ENCODE measurements at places on chromosomes 2 and 18.

GRCh38 chr2:48601349-48601748 lies 16.3 kb upstream of the GTF2A1L start:
- no peak for DNase-seq

GRCh38 chr2:20444101-20444992 lies 2.5 kb upstream of the RHOB start:
- DNase-seq: peak; percentile 53

- no peak for DNase-seq
Measured at GRCh38 chr2:70570041-70570661, 16.5 kb upstream of the TGFA start.

DNA sequence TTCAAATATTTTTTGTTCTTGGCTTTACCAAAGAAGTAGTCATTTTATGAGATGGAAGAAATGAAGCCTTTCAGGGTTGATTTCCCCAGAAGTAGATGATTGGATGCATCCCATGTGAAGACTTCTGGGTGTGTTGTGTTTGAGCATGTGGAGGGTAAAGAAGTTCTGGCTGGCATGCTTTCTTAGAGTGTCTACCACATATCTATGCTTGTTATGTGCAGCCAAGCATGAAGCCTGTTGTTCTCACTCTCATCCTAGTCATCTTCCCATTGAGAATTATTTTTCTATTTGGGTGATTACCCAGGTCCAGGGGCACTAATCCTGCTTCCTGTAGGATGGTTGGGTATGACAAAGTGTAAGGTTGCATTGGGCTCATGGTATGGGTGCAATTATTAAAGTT lies 472.9 kb downstream of the PTPRM start:
- no peak for DNase-seq

DNA sequence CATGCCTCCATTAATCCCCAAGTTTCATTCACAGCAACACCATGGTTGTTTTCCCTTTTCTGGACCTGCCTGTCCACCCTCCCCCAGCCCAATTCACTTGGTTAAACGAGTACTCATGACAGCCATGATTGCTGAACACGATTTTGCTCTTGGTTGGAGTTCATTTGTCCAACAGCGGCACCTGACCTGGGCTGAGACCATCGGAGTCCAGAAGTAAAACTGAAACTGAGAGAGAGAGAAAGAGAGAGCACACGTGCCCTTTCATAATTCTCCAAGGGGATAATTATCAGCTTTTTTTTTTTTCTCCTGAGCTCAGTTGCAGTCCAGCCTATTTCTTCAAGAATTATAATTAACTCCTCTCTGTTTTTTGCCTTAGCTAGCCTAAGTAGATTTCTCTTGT lies 13.7 kb upstream of the KIF5C start:
- no peak for DNase-seq

DNA sequence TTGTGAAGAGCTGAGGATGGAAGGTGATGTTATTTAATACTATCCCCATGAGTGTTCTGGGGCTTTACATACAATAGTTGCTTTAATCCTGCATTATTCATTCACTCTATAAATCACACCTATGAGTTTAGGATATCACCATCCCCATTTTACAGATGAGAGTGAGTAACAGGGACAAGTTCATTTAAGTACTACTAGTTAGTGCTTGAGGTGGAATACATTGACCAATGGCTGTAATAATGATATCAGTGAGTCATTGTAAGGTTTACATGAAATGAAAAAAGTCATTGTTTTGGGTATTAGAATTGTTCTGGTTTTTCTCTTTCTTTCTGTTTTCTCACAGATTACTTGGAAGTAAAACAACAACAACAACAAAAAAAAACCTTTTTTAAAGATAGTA lies 42.5 kb downstream of the TANC1 start:
- no peak for DNase-seq

- DNase-seq: peak; percentile 53
Measured at GRCh38 chr2:10303181-10303693, 533 bp downstream of the HPCAL1 start.

DNA sequence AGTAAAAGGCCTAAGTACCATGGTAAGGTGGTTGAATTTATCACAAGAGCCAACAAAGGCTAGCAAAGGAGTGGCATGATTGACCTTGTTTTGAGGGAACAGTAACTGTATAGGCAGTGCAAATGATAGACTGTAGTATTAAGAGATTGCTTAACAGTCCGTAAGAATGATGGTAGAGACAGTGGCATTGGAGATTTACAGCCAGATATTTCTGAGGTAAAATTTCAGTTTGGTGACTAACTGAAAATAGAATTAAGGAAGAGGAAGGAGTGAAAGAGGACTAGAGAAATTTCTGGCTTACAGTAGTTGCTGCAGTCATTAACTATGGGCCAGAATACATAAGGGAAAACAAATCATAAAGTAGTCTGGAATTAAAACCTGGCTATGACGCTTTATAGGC lies 4.4 kb upstream of the BAZ2B start:
- no peak for DNase-seq

DNA sequence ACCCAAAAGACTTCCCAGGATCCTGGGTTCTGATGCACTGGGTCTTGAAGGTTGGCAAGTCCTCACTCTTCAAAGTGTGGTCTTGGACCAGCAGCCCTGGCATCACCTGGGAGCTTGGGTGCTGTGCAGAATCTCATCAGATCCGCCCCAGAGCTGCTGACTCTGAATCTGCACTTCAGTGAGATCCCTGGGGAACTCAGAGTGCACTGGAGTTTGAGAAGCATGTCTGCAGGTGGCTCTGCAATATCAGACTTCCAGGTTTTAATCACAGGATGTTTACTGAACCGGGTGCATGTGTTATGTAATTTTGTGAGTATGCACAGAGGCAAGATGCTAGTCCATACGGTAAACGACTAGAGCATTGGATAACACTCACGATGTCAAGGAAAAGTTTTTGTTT lies 58.0 kb upstream of the BOD1L2 start:
- no peak for DNase-seq

- no peak for DNase-seq
Measured at GRCh38 chr18:10511236-10511635, 14.6 kb upstream of the NAPG start.

GRCh38 chr18:75618146-75618545 lies 190.6 kb upstream of the SMIM21 start:
- no peak for DNase-seq

DNA sequence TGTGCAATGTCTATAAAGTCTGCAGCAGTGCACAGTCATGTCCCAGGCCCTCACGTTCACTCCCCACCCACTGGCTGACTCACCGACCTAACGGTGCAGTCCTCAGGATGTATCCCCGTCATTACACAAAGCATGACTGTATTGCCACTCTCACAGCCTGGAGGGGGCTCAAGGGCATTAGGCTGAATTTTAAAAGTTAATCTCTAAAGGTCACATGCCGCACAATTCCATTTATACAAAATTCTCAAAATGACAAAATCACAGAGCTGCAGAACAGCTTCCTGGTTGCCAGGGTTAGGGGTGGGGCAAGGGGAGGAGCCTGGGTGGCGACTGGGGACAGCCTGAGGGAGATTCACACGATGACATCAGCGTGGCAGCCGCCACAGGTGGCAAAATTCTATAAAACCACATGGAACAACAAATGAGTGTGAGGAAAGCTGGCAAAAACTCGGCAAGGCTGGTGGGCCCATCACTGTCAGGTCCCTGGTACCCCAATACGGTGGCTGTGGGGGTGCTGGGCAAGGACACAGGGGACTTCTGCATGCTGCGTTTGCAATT lies 97.6 kb downstream of the NDUFA10 start:
- DNase-seq: peak; percentile 2

- DNase-seq: no peak
Measured at GRCh38 chr2:174593574-174594203, 3.9 kb downstream of the WIPF1 start.

DNA sequence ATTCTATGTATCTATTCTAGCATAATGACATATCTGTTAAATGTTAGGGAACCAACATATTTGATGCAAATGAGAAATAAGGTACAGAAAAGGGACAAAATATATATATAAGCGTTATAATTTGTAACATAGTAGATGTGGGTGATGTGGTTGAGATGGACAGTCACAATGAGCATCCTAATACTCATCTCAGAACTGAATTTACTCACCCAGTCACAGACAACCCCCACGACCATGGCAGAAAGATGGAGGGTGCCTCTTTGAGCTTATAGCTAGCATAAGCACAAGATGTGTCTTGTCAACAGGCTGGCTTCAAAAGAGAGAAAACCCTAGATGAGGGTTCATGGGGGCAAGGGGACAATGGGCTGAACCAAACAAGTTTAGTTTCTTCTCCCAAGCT lies 9.1 kb upstream of the DSG3 start:
- DNase-seq: no peak

All from ovary (tissue), 10 donors.